Right cardiac atrium (tissue), 5 donors: ENCODE measurements at places on chromosomes 7 and 10.

- peak; percentile 45 for DNase-seq
These were observed 27.6 kb downstream of the SLC35G1 start for GRCh38 chr10:93921338-93921737.

GRCh38 chr7:132393789-132394261, 182.4 kb downstream of the PLXNA4 start:
- DNase-seq: peak; percentile 74

DNA sequence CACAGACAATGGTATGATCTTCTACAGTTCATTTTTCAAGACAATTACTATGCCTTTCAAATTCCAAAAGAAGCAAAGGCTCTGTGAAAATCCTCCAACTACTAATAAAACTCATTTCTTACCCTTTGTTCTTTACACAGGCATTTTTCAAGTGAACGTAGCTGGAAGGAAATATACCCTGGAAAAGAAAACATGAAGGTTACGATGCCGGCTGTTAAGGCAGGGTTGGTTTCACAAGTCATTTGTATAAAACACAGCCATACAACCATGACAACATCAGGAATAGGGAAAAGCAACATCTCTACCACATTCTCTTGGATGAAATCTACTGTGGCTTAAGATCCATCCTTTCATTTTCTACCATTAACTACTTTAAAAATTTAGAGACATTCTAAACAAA, 207.9 kb downstream of the DOCK4 start:
- no peak for DNase-seq

- no peak for DNase-seq
These were observed 61.7 kb upstream of the PPIF start for GRCh38 chr10:79285315-79286197.

DNA sequence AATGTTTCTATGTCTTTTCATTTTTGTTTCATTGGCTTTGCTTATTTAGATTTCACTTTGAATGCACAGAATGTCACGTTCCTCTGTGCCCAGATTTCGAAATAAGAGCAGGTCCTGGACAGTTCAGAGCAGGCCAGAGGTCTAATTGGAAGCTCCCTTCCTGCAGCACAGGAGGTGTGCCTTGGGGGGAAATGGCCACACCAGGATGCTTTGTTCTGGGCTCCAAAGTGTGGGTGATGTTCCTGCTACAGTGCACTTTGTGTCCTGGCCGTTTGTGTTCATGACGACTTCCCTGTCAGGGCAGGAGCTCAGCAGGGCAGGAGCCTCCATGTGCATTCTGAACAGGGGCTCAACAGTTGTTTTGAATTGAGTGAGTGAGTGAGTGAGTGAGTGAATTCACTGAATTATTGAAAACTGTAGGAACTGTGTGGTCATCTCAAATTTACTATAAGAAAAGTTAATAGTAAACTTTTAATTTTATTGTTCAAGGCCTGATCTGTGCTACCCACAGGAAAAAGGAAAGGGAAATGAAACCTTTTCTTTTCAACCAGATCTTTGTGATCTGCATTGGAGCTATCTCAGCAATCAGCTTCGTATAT, 109.5 kb upstream of the GJD4 start:
- no peak for DNase-seq

- no peak for DNase-seq
These were observed 40.0 kb downstream of the RAPGEF5 start for GRCh38 chr7:22316914-22317313.

- DNase-seq: no peak
These were observed 25.7 kb upstream of the CDK14 start for GRCh38 chr7:90570373-90570959.

DNA sequence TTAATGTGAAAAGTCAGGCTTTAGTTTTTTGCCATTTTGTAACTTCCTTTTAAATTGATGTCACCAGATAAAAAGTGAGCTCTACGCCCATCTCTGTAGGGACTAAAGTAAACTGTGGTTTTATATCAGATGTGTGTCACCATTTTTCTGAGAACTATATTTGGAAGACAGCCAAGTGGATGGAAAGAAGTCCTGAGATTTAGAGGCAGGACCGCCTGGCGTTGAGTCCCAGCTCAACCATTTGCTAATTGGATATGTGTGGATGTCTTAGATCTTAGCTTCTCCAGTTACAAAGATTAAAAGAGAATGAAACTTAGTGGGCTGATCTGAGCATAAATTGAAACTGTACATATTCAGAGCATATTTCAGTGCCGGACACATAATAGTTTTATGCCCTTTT, 691.6 kb upstream of the CELF2 start:
- DNase-seq: no peak

GRCh38 chr10:12709521-12709963, 292.0 kb downstream of the CCDC3 start:
- no peak for DNase-seq

DNA sequence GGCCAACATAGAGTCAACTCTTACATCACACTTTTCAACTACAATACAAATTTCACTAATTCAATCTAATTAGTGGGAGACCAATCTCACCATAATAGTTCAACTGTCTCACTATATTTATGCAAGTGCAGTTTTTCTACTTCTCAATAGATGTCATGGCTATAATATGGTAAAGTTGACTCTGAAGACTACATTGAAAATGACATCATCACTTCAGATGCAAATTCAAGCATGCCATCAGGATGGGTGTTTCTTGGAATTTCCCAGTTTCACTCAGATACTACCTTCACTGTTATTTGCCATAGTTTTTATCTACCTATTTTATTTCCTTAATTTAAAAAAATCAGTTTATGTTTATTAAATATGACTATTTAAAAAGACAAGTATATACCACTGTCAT, 67.1 kb downstream of the ABLIM1 start:
- no peak for DNase-seq

DNA sequence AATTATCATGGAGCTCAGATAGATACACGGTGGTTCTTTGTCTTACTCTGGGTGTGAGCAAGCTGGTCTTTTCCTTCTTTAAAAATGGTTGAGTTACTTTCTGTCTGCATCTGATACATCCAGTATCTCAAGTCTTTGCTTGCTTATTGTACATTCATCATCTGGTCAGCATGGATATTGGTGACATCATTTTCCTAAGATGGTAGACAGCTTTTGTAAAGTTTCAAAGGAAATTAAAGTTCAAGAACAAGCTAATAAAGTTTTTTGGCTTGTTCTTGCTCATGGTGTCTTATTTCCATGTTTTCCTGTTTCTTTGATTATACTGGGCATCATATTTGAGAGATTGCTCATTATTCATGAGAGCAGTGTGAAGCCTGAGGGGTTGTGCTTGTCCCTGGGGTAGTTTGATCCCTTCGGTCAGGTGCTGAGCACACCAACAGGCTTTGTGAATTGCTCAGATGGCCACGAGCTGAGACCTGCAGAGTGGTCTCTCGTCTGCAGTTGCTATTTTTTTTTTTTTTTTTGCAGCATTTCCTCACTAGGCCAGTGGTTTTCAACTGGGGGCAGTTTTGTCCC, 38.5 kb downstream of the MGMT start:
- no peak for DNase-seq

- no peak for DNase-seq
These were observed 110.1 kb upstream of the KLF6 start for GRCh38 chr10:3895045-3895631.

- DNase-seq: no peak
These were observed 133.9 kb downstream of the PCDH15 start for GRCh38 chr10:54667136-54667535.

DNA sequence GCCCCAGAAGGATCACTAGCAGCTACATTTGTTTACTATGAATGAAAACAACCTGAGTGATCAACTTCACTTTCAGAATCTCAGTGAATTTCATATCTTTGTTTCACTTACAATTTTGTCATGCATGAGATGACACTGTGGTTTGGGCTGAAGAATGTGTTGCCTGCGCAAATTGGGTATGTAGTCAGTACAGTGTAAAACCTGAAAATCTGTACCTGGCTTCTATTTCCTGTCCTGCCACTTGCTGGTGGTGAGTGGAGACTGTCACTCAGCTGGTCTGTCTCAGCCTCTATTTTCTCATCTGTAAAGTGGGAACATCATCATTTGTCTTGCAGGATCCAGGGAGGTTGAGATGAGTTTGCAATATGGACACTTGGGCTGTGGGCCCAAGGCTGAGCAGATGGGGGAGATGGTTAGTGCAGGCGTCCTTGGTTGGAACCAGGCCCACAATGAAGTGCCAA, 118.0 kb downstream of the WDFY4 start:
- no peak for DNase-seq
